ENCODE measurements at places on chromosomes 7 and 10. TPM values are rescaled to one million over a fixed set of nuclear protein-coding genes. Genes with fewer than 3 reads are reported as not detected.
A peak's percentile ranks its signal among the peaks of the same experiment; 100 is the strongest.

The RINT1 gene
- total RNA-seq, result 28.5 TPM

DNA sequence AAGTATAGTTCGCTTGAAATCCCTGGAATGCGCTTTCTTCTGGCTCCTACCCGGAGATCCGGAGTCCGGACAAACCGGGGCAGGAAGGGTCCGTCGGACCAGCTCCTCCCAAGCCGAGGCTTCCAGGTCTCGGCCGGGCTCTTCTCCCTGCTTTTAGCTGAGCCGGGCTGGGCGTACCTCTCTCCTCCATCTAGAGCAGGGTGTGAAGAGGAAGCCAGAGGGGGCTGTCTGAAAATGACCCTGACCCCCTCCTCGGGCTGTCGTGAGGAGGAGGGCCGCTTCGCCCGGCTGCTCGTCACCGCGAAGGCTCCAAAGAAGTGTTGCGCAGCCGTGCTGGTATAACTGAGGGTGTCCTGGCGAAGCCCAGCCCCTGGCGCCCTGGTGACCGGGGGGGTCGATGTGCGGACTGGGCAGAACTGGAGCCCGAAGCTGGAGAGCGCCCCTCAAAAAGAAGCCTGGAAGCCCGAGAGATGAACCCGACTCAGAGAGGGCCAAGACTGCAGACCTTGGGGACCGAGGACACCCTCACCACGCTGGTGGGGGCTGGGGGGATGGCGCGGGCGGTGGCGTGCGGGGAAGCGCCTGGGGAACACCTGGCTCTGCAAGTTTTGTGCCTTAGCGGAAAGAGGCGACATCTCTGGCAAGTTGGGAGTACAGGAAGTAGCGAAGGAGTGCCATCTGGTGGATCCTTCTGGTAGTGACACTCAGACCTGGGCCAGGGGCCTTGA is 5.7 kb downstream of the KAZALD1 start:
- peaks cover 57% of the 10 kb centered on the region for H3K27me3 ChIP-seq
- no peaks in the 10 kb centered on the region for H3K36me3 ChIP-seq
- peak overlapping the region; percentile 77 for H3K27ac ChIP-seq
- DNase-seq, result peak; percentile 86

GRCh38 chr10:47051741-47052238 is 140.6 kb downstream of the PTPN20 start:
- no peak overlapping the region for H3K27ac ChIP-seq
- no peaks in the 10 kb centered on the region for H3K36me3 ChIP-seq
- no peak overlapping the region for H3K4me3 ChIP-seq
- H3K4me1 ChIP-seq, result peaks cover 9% of the 10 kb centered on the region
- H3K27me3 ChIP-seq, result peaks cover 6% of the 10 kb centered on the region

GRCh38 chr7:27936768-27937102 is 196.8 kb downstream of the TAX1BP1 start:
- peaks cover 2% of the 10 kb centered on the region for H3K36me3 ChIP-seq
- H3K4me1 ChIP-seq, result peaks cover 4% of the 10 kb centered on the region

All from mesothelial cell of epicardium (in vitro differentiated cells).